HAP-1 (cell line): ENCODE measurements at places on chromosomes 5 and 9.
A peak's percentile ranks its signal among the peaks of the same experiment; 100 is the strongest.

GRCh38 chr5:2205596-2206226 is 323.0 kb upstream of the IRX4 start:
- no peak for DNase-seq

DNA sequence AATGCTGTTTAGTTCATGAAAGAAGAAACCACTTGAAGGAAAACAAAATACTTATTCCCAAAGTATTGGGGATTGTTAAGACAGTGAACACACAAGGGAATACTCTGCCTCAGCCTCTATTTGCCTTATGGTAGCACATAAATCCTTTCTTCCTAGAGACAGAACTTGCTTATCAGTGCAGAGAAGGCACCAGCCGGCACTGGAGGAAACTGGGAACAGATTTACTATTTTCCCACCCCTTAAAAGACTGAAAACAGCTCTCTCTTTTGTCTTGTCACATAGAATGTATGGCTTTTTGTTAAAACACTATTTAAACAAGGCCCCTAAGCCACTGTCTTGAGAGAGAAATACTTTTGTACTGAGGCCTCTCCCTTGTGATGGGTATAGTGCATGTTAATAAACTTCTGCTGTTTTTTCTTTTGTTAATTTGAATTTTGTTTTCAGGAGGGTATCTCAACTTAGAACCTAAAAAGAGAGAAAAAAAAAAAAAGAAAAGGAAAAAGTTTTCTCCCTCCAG is 40.7 kb upstream of the EDIL3 start:
- DNase-seq: no peak

- no peak for DNase-seq
Observed at GRCh38 chr5:38163636-38164237, 94.6 kb upstream of the EGFLAM start.

DNA sequence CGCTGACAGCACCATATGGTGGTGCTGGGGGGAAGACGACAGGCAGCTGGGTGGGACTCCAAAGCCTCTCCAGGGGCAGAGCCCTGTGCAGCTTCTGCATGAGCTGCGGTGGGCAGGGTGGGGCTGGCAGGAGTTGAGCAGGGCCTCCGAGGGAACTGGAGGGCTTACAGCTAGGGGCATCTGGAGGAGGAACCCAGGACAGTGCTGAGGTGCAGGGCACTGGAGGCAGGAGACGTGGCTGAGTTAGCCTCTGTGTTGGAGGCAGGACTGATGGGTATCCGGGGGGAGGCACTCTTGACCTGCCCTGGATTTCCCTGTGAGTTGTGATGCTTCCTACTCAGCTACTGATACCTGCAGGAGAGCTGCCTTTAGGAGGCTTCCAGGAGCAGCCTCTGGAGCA is 45.0 kb downstream of the TENT4A start:
- DNase-seq: no peak

- no peak for DNase-seq
Observed at GRCh38 chr5:152355061-152355460, 50.0 kb downstream of the NMUR2 start.

GRCh38 chr5:1012313-1012841 is 3.8 kb downstream of the NKD2 start:
- no peak for DNase-seq

GRCh38 chr9:81595887-81596543 is 93.3 kb downstream of the TLE1 start:
- DNase-seq: no peak

DNA sequence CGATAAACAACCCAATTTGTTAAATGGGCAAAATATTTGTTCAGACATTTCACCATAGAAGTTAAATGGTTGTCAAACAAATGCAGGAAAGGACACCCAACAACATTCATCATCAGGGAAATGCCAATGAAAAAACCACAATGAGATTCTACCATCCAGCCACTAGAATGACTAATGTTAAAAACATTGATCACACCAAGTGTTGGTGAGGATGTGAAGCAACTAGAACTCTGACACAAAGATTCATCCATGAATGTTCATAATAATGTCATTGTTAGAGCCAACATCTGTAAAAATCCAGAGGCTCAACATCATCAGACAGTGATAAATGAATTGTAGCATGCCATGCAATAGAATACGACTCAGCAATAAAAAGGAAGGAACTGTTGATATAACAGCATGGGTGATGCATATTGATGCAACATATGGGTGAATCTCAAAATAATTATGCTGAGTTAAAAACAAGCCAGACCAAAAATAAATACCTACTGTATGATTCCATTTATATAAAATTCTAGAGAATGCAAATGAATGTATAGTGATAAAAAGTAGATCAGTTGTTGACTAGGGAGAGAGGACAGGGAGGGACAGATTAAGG is 55.9 kb upstream of the UNC5A start:
- DNase-seq: no peak

GRCh38 chr5:96997265-96997859 is 61.5 kb downstream of the LNPEP start:
- DNase-seq: peak; percentile 46

- DNase-seq: no peak
Observed at GRCh38 chr5:179788193-179788854, 5.5 kb upstream of the LTC4S start.

GRCh38 chr9:134993996-134994720 is 76.4 kb upstream of the FCN1 start:
- DNase-seq: no peak

DNA sequence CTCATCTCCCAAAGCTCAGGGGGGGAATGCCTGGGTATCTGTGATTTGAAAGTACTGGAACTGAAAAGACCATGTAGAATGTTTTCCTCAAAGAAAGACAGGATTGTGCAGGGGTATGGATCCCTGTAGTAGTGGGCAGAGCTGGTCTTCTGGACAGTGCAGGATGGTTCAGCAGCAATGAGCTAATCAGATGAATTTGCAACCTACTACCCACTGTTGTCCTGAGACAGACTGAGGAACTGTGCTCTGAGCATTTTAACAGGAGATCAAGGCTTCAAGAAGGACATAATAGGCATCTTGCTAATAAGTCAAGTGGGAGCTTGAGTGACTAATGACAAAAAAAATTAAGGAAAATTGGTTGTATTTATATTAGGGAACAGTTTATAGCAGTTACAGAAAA is 61.7 kb downstream of the FYB1 start:
- no peak for DNase-seq

GRCh38 chr5:132748522-132749000 is 1.3 kb downstream of the CCNI2 start:
- DNase-seq: no peak

- peak; percentile 32 for DNase-seq
Observed at GRCh38 chr5:115939059-115939458, 23.2 kb upstream of the LVRN start.

GRCh38 chr9:2297771-2298170 is 282.6 kb downstream of the SMARCA2 start:
- DNase-seq: no peak

GRCh38 chr9:31314241-31314640 is 1070.2 kb upstream of the ACO1 start:
- no peak for DNase-seq

DNA sequence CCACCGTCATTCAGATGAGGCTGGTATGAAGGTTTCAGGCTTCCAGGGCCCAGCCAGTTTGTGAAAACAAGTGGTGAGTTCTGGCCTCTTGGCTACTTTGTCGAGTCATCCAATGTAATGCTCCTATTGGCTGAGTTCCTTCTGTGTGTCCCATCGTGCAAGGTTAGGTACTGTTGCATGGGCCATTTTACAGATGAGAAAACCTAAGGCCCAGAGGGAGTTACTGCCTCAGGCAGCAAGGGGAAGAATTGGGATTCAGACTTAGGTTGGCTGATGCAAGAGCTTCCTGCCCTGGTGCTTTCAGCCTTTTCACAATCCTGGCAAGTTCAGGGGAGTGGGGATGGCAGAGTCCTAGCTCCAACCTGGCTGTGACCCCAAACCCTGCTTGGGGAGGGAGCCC is 17.4 kb upstream of the PITX1 start:
- no peak for DNase-seq

GRCh38 chr5:150162142-150162513 is 4.5 kb upstream of the CDX1 start:
- DNase-seq: peak; percentile 32

GRCh38 chr5:73373814-73374510 is 74.6 kb downstream of the FOXD1 start:
- DNase-seq: no peak

DNA sequence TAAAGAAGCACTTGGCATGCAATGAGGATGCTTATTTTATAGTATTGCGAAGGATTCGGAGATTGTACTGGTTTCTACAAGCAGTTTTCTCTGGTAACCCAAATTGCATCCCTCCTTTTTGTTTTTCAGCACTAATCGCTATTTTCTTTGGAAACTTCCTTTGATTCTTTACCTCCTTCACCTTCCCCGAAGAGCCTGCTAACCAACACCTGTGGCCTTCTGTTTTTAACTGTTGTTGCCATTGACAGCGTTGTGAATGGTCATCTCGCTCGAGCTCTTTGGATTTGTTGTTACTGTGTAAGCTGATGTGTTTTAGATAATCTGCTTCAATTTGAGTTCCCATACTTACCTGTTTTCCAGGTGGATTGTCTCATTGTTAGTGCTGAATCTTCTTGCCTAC is 1.1 kb downstream of the CNOT6 start:
- no peak for DNase-seq

- no peak for DNase-seq
Observed at GRCh38 chr5:35717718-35718117, 100.1 kb downstream of the SPEF2 start.

DNA sequence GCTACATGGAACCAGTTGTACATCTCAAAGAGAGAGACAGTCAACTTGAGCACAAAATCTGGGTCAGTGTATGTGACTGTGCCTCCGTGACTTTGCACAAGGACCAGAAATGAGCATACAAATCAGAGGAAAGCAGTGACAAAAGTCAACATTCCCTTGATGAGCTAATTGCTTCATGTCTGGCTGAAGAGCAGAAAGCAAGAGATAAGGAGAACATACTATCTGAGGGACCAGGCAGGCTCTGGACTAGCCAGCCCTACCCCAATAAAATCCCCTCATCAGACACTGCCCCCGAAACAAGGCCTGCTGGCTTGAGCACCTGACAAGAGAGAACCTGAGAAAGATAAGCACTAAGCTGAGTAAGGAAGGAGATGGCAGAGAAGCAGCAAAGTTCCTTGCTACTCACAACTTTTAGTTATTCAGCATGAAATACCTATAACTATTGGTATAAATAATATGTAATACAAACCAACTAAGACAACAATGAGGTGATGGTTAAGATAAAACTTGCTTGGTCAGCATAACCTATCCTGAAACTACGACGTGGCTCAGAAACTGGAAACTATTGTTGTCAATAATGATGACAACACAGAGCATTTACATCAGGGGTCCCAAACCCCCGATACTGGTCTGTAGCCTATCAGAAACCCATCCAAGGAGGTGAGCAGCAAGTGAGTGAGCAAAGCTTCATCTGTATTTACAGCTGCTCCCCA is 9.5 kb downstream of the SIL1 start:
- DNase-seq: no peak

GRCh38 chr5:87845734-87846133 is 422.9 kb downstream of the TMEM161B start:
- no peak for DNase-seq

GRCh38 chr5:129945028-129945427 is 40.8 kb downstream of the CHSY3 start:
- no peak for DNase-seq

GRCh38 chr9:133655701-133656100 is 19.5 kb downstream of the DBH start:
- DNase-seq: no peak

DNA sequence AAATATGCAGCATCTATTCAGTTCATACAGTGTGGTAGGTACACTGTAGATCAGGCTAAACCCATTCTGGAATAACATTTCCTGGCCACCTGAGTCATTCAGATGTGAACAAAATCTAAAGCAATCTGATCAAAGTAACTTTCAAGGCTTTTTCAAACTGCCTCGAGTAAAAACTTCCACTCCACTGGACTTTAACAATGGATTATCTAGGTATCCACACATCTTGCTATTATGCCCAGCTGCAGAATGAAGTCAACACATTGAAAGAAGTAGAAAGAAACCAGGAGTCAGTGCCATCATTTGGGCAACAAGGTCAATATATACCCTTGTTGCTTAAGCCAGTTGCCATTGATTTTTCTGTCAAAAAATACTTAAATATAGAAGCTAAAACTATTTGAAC is 1352.6 kb upstream of the NUDT12 start:
- DNase-seq: peak; percentile 30

GRCh38 chr5:159515197-159515596 is 184.9 kb upstream of the IL12B start:
- DNase-seq: no peak

DNA sequence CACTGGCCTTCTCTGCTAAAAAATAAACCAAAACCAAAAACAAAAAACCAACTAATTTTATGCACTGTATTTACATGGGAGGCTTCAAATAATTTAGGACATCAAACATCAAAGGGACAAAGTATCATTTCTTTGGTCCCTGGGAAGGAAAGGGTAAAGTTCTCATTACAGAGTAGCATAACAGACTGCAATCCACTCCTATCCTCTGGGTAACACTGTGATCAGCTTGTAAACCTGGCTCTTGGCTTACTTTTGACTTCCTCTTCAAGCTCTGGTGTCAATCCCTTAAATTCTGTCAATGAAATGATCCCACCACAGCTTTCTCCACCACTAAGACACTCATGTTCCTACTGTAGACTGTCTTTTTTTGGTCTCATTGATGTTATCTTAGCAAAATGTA is 69.8 kb upstream of the VCAN start:
- no peak for DNase-seq

GRCh38 chr5:143401227-143402016 is 2.1 kb downstream of the NR3C1 start:
- DNase-seq: no peak

- DNase-seq: no peak
Observed at GRCh38 chr5:111999286-111999685, 242.3 kb upstream of the NREP start.

DNA sequence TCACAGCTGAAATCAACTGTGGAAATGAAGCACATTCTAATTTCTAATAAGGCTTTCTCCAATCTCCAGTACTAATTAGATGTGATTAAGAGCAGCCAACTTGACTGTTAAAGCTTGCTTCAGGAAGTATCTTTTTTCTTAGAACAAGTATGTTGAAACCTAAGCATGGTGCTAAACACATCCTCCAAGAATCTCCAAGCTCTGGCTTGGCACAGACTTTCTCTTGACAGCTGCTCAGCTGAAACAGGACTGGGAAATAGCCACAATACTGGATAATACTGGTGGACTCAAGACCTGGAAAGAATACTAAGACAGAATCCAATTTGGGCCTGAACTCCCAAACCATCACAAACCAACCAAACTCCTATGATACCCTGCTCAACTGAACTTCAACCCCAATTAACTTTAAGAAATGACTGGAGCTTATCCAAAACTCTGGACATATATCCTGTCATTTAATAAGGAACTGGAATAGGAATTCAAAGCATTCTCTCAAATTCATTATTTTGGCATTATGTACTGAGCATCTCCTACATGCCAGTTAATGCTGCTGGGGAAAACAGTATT is 16.2 kb downstream of the PRKAA1 start:
- no peak for DNase-seq
